ENCODE measurements at places on chromosomes 11 and 22.

DNA sequence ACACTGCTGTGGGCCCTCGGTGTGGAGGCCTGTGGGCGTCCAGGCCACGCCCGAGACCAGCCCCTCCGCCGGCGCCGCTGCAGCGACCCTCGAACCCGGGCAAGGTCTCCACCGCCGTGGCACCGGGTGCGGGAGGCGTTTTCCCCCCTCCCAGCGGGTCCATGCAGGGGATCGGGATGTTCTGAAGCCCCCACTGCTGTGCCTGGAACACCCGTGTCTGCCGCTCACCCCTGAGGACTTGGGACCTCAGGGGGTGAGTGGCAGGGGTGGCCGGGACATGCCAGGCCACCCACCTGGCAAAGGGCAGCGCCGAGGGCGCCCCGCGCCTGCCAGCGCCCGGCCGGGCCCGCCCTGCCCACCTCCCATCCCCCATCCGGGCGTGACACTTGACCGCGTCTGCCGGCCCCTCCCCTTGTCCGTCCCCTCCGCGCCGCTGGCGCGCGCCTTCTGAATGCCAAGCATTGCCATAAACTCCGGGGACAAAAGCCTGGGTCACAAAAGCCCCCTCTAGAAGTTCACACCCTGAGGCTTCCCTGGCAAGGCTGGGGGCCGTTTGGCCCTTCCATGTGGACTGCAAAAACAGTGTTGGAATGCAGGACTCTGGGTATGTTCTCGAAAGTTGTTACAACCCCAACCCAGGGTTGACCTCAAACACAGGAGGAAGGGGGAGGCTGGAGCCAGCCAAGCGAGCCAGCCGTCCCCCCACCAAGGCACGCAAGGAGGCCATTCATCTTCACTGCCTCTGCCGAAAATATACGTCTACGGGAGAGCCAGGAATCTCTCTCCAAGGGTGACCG, 819 bp upstream of the KCNQ1OT1 start:
- no peak for DNase-seq

DNA sequence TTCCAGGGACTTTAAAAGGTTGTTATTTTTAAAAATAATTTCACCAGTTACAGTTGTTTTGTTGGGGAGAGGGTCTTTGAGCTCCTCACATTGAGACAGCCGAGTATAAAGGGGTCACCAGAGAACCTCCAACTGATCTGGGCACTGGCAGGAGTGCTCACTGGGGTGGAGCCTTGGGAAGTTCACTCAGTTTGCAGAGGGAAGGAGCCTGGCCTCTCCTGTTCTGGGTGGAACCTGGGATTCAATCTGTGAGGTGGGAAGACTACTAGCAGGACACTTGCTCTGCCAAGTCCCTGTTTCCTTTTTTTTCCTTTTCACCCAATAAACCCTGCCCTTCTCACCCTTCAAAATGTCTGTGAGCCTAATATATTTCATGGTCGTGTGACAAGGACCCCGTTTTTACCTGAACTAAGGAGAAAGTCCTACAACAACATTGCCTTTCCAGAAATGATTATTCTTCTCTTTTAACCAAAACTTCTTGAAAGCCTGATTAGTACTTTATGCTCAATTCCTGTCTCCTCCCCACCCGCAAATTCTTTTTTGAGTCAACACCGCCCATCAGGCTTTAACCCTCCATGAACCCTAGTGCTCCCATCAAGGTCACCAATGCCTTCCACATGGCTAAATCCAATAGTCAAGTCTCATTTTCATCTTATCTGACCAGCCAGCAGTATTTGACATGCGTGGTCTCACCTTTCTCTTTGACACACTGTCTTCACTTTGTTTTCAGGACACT, 22.0 kb upstream of the MSANTD2 start:
- no peak for DNase-seq

GRCh38 chr11:35814081-35814695, 129.7 kb upstream of the LDLRAD3 start:
- DNase-seq = no peak

DNA sequence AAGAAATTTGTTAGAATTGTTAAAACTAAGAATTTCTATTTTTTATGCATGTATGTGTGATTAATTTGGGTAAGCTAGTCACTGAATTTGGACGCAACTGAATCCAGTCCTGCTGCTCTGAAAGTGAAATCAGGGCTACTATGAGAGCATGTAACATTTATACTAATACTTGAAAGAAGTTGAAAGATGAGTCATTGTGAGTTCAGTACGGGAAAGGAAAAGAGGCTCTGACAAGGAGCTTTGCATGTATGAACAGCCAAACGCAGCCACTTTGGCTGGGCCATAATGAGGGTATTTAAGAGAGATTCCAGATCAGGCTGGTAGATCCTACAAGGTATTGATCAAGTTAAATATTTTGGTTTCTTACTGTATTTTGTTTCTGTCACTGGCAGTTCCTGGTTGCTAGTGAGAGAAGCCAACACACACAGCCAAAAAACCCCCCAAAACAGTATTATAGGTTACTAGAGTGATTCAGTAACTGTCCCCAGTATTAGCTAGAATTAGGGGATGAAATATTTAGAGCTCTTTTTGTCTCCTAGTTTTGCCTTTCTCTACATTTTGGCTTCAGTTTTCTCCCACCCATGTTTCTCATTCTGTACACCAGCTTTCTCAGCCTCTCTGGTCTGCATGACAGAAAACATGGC, 14.1 kb downstream of the AASDHPPT start:
- no peak for DNase-seq

DNA sequence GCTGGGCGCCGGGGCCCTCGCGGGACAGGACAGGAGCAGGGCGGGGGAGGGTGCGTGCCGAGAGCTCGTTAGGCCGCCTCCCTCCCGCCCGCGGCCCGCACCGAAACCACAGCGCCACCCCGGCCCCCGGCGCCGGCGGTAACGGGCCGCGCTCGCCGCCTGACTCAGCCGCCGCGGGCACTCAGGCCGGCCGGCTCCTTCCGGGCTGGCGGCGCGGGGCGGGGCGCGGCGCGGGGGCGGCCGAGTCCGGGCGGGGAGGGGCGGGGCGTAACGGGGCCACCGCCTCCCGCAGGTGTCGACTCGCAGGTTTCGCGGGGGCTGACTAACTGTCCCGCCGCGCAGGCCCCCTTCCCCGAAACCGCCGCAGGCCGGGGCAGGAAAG, at the start of gene AP5B1:
AP5B1 (minus strand) TSS at position 207 of the 382 bp plus-strand sequence. CDS start 385 bp downstream, outside the sequence.
- DNase-seq = peak; percentile 79

DNA sequence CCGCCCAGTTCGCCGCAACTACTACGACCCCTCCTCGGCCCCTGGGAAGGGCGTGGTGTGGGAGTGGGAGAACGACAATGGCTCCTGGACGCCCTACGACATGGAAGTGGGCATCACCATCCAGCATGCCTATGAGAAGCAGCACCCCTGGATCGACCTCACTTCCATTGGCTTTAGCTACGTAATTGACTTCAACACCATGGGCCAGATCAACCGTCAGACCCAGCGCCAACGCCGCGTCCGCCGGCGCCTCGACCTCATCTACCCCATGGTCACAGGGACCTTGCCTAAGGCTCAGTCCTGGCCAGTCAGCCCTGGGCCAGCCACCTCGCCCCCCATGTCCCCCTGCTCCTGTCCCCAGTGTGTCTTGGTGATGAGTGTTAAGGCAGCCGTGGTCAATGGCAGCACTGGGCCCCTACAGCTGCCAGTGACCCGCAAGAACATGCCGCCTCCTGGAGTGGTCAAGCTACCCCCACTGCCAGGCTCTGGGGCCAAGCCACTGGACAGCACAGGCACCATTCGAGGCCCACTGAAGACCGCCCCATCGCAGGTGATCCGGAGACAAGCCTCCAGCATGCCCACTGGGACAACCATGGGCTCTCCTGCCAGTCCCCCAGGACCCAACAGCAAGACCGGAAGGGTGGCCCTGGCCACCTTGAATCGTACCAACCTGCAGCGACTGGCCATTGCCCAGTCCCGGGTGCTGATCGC, 10.0 kb downstream of the DTX4 start:
- no peak for DNase-seq

DNA sequence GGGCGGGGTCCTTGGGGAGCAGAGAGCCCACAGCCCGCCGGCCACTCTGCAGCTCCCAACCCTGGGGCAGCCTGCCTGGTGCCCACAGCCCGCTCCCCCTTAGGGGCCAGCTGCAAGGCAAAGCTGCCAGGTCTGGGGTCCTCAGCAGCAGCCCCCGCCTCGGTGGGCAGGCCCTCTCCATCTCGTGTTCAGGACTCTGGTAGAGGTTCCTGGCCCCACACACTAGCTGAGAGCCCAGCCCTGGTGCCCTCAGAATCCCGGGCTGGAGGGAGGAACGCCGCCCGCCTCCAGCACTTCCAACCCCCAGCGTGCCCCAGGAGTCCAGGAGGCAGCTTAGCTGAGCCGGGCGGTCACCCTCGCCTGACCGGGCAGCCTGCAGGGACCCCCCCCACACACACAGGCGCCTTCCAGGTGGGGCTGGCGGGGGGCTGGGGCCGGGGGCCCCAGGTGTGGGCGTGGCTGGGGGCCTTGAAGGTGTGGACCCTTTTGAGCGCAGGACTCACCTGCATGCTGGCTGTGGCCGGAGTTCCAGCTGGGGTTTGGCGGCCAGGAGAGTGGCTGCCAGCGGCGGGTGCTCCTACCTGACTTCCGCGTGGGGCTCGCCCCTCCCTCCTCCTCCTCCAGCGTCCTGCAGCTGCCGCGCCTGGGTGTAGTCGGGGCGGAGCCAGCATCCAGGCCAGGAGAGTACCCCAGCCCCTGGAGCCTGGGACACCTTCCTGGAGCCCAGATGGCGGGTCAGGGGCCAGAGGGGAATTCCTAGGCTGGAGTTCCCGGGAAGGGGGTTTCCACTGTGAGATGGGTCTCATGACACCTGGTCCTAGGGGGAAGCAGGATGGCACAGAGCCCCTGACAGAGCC, at the start of gene ANO9:
ANO9 (minus strand) TSS at position 594 of the 857 bp plus-strand sequence; CDS start at position 509, 85 bp downstream.
- DNase-seq = peak; percentile 72

DNA sequence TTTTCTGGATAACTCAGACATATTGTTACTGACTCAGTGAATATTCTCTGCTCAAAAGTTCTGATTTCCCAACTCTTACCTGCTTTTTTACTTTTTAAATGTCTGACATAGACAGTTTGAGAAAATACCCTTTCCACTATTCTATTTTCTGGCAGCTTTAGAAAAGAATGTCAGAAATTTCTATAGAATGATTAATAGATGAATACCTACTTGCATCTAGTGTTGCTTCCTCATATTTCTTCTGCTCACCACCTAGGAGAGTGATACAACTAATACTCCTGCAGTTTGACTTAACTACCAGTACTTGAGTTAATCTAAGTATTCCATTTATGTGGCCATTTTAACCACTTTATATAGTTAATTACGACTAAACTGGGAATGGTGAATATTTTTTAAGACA, 55.2 kb downstream of the KDM2A start:
- DNase-seq = no peak

GRCh38 chr11:45730014-45730413, 64.6 kb upstream of the CHST1 start:
- no peak for DNase-seq

- no peak for DNase-seq
Observed at GRCh38 chr11:7670641-7671040, 2.7 kb downstream of the CYB5R2 start.

GRCh38 chr22:39777716-39778454, 115.7 kb downstream of the ENTHD1 start:
- no peak for DNase-seq

- no peak for DNase-seq
Observed at GRCh38 chr11:44408711-44409470, 99.0 kb upstream of the ALX4 start.

- no peak for DNase-seq
Observed at GRCh38 chr11:114180301-114181055, 115.7 kb upstream of the NNMT start.

GRCh38 chr11:124747406-124748099, 4.5 kb downstream of the VSIG2 start:
- DNase-seq = no peak

GRCh38 chr11:132638423-132638822, 893.9 kb downstream of the OPCML start:
- DNase-seq = no peak

- DNase-seq = peak; percentile 50
Observed at GRCh38 chr11:75562048-75562835, at the start of gene SERPINH1. TSS of gene SERPINH1 (plus strand) at chr11:75562253. CDS start at chr11:75566350, 4,097 bp downstream.

- no peak for DNase-seq
Observed at GRCh38 chr11:88474655-88475054, 137.1 kb upstream of the CTSC start.

DNA sequence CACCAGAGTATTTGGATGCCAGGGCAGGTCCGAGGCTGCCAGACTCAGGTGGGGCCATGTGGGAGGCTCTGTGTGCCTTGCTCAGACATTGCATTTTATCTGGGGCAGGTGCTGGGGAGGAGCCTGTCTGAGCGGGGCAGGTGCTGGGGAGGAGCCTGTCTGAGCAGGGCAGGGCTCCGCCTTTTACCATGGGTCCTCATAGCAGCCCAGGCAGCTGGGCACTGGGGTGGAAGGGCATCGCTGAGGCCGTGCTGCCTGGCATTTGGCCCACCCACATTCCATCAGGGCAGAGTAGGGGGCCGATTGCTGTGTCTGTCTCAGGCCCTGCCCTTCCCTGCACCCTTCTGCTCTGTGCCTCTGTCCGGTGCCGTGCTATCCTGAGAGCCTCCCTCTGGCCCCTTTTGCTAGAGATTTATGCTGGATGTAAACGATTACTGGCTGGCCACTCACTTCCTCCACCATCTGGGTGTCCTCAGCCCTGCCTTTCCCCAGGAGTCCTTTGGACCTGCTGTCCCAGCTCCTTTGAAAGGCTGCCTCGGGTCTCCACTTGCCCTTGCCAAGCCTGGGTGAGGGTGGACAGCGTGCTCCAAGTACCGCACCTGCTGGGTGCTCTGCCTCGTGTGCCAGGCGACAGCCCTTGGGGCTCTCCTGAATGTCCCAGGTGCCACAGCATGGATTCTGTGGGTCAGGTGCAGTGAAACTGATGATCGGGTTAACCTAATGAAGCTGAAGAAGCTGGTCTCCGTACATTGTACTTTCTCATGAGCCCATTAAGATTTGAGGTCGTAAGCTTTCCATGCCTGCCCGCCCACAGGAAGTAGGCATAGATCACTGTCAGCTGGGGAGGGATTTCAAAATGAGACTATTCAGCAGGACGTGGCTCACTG, 281.6 kb downstream of the TBC1D22A start:
- no peak for DNase-seq

DNA sequence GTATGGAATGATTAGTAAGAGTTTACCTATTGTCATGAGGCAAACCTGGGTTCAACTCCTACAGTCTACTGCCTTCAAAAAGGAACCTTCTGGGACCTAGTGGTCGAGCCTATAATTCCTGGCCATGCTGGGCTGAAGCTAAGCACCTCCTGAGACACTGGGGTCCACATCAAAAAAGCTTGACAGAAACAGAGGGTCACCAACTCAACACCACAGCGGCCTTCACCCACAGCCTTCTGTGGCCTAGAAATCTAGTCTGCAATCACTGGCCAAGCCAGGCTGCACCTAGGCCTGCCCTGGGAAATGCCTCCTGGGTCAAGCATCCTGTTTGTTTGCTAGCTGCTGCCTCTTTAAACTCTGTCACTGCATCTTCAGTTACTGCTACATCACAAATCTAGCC, 153.9 kb upstream of the C11orf58 start:
- DNase-seq = no peak

DNA sequence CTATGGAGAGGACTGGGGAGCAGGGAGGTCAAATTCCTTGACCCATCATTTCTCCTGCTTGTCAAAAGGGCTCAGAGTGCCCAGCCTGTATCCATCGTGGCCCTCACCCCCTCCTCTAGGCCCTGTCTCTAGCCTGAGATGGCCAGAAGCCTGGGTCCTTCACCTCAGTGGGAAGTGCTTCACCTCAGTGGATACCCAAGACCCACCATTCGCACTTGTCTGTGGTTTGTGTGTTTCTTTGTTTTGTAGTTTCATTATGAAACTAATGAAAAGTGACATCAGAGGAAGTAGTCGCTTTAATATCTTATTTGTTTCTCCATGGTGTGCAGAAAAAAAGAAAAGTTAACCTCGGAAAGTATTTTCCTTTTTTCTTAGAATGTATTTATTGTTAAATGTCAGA, 194.0 kb upstream of the CADM1 start:
- no peak for DNase-seq

- DNase-seq = no peak
Observed at GRCh38 chr22:32951076-32951806, 106.9 kb downstream of the SYN3 start.
